LoVo (cell line): ENCODE measurements at places on chromosomes 16 and 17.

- no peak for DNase-seq
These were observed 8.8 kb downstream of the FAM171A2 start for GRCh38 chr17:44354582-44355561.

GRCh38 chr17:40303708-40304551 is 5.0 kb upstream of the RARA start:
- DNase-seq: no peak

DNA sequence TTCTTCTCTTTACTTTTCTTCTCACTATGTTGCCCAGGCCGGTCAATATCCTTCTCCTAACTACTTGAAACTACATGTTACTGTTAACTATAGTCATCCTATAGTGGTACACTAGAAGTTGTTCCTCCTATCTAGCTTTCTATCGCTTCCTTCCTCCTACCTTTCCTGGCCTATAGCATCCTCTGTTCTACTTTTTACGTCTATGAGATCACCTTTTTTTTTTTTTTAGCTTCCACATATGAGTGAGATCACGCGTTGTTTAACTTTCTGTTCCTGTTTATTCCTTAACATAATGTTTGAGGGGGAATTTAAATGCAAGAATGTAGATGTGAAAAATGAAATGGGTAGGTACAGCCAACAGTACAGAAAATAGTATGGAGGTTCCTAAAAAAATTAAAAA is 30.5 kb upstream of the YPEL2 start:
- DNase-seq: no peak

GRCh38 chr17:21299981-21300600 is 15.6 kb downstream of the MAP2K3 start:
- DNase-seq: no peak

GRCh38 chr16:17775061-17775460 is 304.3 kb upstream of the XYLT1 start:
- no peak for DNase-seq

GRCh38 chr16:75733305-75734211 is 7.3 kb upstream of the CPHXL start:
- DNase-seq: no peak

DNA sequence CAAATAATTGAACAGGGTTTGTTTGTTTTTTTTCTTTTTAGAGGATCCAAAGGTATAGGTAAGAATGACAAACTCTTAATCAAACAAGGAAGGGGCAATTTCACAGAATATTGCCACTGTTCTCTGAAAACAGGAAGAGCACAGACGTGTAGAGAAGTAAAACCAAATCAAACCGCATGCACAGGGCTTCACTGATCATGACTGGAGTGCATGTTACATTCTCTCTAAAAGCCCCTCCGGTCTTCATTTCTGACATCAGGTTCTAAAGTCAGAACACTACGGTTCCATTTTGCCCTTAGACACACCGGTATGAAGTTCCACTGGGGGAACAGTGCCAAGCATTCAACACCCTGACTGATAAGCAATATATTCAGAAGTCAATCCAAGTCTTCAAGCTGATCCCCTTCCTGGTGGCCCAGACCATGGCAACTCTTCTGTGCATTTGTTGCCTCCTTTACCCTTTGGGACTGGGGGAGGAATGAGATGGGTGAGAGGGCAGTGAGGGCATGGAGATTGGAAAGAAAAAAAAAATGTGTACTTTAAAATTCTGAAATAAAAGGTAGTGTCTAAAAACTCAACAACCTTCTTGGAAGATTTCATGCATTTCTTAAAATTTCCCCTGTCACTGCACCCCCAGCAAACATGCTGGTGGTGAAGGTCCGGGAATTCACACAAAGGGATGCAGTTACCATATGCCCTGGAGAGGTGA is 1.4 kb downstream of the MMD start:
- DNase-seq: no peak

- DNase-seq: no peak
These were observed 38.3 kb downstream of the TBX4 start for GRCh38 chr17:61490540-61490975.

DNA sequence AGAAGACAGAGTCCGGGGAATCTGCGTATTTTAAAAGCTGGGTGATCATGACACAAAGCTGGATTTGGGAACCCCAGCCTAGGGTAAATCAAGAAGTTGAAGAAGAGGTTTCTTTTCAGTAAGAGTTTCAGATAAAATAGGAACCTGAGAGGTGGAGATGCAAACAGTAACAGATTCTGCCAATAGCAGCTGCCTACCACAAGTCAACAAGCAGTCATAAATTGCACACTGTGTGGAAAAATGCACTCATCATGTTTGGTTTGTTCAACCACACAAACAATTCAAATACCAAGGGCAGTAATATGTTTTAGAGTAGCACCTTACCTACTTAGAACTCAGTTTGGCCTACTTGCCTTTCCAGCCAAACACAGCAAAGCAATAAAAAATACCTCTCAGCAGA is 14.0 kb downstream of the MYO1D start:
- peak; percentile 7 for DNase-seq

DNA sequence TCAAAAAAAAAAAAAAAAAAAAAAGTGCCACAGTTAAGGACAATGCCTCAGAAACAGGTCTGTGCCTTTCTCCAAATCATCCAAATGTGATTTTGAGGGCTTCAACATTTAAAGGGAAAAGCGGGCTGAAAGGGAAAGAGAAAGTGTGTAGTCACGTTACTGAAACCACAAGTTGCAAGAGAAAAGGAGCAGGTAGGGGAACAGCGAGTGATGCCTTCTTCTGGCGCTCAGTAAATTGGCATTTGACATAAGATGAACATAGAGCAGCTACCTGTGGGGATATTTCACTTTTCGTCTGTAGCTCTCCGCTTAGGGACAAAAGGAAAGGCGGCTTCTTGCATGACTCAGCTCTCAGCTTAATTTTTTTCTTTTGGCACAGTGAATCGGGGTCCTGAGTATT is 11.1 kb downstream of the CMTM2 start:
- DNase-seq: no peak

GRCh38 chr17:16448490-16448889 is 33.1 kb downstream of the TRPV2 start:
- no peak for DNase-seq

- DNase-seq: no peak
These were observed 76.3 kb downstream of the USP32 start for GRCh38 chr17:60315650-60316049.

- DNase-seq: no peak
These were observed 171.0 kb downstream of the ZFHX3 start for GRCh38 chr16:72876981-72877373.

DNA sequence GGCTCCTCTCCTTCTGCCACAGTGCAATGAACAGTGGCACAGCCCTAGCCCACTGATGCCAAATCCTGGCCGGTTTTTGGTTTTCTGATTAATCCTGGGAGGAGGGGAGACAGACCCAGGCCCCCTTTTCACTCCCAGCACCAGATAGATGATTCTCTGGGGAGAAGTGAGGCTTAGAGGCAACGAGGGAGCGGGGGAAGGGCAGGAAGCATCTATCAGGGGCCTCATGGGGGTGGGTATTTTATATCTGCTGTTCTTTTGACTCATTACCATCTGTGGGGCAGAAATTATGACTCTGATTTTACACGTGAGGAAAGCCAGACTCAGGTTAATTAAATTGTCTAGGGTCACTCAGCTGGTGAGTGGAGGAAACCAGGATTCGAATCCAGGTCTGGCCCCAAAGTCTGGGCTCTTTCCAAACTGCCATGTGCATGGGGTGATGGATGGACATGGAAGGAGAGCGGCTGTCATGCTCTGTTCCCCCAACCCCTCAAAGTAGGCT is 79.4 kb downstream of the MRM1 start:
- DNase-seq: no peak

- DNase-seq: no peak
These were observed 7.3 kb upstream of the CD300H start for GRCh38 chr17:74574489-74575142.

- no peak for DNase-seq
These were observed 152.9 kb upstream of the PLCG2 start for GRCh38 chr16:81626181-81626674.

- no peak for DNase-seq
These were observed 16.0 kb upstream of the RHOT1 start for GRCh38 chr17:32126325-32126724.

DNA sequence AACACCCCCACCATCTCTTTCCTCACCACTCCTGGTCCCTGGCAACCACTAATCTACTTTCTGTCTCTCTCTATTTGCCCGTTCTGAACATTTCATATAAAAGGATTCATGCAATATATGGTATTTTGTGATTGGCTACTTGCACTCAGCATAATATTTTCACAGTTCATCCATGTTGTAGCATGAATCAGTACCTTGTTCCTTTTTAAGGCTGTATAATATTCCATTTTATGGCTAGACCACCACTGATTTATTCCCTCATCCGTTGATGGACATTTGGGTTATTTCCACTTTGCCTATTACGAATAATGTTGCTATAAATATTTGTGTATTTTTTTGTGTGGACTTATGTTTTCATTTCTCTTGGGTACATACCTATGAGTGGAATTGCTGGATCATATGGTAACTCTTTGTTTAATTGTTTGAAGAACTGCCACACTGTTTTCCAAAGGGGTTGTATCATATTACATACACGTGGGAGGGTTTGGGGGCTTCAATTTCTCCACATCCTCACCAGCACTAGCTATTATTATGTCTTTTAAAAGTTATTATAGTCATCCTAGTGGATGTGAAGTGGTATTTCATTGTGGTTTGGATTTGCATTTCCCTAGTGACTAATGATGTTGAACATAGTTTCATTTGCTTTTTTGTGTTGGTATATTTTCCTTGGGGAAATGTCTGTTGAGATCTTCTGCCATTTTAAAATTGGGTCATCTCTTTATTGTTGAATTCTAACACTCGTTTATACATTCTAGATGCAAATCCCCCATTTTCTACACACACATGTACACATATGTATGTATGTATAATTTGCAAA is 26.3 kb downstream of the SEC14L5 start:
- no peak for DNase-seq

- no peak for DNase-seq
These were observed at the start of gene CCDC182 for GRCh38 chr17:57745242-57745641. TSS of gene CCDC182 (minus strand) at chr17:57745299. CDS start at chr17:57745272, 27 bp downstream.

- DNase-seq: no peak
These were observed 27.7 kb downstream of the GINS2 start for GRCh38 chr16:85660843-85661739.

DNA sequence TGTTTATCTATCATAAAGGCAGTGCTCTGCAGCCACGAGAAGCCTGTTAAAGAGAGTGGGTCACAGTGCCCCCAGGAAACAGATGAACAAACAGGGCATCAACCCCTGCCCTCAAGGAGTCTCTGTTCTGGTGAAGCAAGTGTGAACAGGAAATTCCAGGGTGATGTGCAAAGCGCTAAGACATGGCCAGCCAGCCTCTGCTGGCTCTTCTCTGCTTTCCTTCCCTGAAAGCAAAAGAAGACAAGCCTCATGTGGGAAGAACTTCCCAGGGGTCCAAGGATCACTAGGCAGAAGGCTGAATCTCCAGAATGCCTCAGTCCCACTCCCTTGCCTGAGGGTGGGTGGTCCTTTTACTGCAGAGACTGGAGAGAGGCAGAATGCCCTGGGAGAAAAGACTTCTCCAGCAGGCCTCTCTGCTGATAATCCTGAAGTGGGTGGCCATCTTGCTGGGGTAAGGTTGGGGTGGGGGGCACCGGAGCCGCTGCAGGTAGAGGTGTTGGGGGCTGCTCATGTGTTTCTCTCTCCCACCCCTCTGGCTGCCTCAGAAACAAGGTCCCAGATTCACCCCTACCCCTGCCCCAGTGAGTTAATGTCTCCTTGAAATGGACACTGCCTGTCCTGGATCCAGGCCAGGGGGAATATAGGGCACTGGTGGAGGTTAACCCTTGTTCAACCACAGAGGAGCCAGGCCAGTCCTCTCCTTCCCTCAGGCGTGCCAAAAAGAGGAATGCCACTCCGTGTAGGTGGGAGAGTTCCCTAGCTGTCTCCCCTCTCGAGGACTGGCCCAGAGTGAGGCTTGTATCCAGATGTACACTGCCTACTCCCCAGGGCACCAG is 2.4 kb downstream of the ANKRD13B start:
- no peak for DNase-seq

DNA sequence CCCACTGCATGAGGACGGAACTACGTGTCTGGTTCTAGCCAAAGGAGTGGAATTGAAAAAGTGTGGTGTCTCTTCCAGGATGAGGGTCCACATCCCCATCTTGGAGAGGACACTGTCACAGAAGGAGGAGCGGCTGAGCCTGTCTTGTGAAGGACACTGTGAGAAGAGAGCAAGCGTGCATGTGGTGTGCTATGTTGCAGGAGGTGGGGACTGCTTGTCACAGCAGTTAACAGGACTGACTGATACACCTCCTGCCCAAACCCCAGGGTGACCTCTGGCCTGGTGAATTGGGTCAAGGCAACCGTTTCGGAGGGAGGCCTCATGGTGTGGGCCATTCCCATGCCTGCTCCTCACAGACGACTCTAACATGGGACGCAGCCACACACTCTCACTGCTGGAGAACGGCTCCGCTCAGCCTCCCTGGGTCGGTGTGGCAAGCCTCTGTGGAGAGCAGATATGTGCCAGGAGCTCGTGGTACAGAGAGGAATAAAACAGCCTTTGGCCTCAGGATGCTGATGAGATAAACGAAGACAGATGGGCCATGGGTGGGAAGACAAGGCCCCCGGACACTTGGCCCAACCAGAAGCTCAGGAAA is 56.4 kb upstream of the RBFOX3 start:
- no peak for DNase-seq

DNA sequence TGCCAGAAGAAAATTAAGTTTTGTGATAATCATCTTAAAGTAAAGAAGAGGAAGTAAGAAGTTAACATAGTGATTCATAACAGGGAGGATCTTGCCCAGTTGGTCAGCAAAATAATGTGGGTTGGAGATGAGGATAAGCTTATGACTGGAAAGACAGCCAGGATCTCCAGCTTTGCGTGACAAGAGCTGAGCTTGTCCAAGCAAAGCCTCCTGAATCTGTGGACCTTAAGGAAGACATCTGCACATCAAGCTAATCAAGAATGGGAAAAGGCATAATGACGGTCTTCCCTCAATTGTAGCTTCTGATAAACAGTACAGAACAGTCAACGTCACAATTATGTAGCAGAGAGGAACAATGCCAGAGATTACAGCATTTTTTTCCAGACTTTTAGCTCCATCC is 744.7 kb upstream of the GOT2 start:
- DNase-seq: no peak

DNA sequence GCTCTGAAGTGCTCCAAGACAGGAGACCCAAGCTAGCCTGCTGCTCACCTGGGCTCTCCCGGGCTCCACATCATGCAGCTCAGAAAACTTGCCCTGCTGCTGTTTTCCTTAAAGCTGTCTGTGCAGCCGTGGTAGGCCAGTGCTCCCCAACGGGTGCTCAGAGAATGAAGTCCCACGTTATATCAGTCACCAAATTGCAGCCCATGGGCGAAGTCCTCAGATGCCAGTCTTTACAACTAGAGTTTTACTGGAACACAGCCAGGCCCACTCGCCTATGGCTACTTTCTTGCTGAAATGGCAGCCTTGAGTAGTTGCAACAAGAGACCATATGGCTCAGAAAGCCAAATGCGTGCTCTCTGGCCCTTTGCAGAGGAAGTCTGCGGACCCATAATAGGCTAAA is 6.3 kb downstream of the CREBBP start:
- no peak for DNase-seq

- no peak for DNase-seq
These were observed 122.3 kb downstream of the DYNLRB2 start for GRCh38 chr16:80663078-80663477.

GRCh38 chr16:53925526-53925925 is 221.6 kb downstream of the FTO start:
- DNase-seq: no peak
